Stimulated activated CD4-positive, alpha-beta T cell treated with anti-CD3 and anti-CD28 coated beads, Interleukin-1b, Interleukin-23, amount 100 ng/mL, for 48 hours (primary cell): ENCODE measurements at places on chromosomes 7 and 10.

DNA sequence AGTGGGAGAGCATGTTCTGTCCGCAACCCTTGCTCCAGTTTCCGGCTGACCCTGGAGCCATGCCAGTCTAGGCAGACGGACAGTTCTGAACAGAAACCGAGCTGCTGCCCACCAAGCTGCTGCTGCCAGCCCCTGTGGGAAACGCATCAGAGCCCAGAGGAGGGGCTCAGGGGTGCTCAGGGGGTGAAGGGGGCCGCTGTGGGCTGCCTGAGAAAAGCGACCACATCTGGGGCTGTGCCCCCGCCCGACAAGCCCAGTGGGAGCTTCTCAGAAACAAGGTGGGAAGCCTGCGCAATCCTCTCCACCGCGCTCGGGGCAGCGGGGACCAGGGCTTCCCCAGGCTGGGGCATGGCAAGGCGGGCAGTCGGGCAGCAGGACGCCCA is 38.8 kb upstream of the CFAP46 start:
- no peak for DNase-seq

DNA sequence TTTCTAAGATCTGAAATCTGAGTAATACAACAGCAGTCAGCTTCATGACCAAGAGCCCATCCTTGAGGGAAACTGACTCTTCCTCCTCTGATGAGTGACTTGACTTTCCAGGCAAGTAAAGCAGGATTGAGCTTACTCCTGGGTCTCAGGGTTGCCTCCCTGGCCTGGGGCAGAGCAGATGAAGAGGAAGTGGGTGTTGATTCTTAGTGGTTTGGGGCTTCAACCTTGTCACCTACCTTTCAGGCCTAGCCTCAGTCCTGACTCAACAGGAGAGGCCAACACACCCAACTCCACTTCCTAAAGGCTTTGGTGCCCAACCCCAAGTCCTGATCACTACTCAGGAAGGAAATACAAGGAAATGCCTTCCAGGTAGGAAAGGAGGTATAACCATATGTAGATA is 54.1 kb downstream of the KCNMA1 start:
- no peak for DNase-seq

DNA sequence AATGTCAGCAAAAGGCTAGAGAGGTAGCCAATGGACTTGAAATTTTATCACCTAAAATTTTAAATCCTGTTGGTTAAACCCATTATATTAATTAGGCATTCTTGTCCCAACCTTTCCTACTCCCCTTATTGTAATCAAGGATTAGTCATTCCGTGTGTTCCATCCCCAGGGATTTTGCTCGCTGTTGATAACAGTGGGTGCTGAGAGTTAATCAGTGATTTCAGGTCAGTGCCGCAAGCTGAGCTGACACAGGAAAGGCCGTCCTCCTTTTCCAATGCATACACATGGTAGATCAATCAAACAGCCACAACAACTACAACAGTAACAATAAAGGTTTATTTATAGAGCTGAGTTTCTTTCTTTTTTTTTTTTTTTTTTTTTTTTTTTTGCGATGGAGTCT is 271.4 kb downstream of the ACTR3B start:
- no peak for DNase-seq

DNA sequence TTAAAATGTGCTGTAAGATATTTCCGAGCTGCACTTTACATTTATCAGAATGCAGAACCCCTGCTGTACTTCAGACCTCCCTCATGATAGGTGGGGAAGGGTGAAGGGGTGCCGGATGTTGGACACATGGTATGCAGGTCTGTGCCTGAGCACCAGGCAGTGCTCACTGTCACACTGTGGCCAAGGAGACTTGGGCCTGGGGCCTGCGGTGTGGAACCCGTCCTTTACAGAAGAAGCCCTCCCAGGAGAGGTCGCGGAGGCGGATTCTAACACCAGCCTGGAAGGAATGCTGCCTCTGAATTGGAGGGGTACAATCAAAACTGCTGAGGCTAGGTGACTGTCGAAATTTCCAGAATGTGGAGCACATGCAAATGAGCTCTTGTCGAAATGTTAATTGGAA is 34.5 kb downstream of the DNAJB6 start:
- DNase-seq = no peak

DNA sequence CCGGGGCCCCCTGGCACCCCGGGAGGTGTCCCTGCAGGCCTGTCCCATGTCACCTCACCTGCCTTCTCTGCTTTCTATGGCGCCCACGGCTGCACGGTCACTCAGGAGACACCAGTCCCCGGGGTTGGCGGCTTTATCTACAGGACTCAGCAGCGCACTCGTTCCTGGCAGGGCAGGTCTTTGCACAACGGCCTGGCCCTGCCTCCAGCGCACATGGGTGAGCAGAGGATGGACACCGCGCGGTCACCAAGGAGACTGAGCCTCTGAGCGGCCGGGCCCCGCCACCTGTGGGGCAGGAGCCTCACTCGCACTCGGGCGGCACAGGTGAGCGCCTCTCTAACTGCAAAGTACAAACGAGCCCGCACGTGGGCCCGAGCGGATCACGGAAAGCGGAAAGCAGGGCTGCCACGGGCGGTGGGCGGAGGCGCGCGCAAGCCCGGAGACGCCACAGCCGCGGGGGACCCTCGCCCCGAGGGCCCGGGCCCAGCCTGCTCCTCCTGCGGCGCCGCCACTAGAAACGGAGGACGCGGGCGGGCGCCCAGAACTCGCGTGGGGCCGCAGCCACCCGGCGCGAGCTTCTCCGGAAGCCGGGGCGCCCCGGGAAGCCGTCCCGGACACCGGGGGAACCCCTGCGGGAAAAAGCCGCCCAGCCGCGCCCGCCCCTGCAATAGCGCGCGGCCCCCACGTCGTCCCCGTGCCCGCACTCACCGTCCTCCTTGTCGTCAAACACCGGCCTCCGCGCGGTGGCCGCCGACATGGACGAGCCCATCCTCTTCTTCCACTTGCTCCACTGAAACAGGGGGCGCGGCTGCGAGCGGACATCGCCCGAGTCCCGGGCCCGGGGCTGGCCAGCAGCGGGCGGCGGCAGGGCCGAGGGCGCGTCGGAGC is 642 bp downstream of the STK32C start:
- DNase-seq = peak; percentile 24

- no peak for DNase-seq
Observed at GRCh38 chr10:29575098-29575455, 59.7 kb downstream of the SVIL start.

DNA sequence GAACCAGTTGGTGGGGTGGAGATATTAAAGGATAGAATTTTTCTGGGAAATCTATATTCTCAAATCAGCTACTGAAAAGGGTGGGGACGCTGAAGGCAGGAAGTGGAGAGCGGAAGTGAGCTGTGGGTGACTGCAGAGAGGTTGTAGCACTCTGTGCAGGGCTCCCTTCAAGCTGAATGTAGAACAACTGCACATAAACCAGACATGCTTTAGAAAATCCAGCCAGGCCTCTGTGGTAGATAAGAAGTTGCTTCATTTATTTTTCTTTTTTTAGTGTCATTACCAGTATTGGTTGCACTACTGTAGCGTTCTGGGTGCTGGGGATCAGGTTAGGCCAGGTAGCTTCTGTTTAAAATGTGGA is 127.8 kb downstream of the CELF2 start:
- peak; percentile 54 for DNase-seq

- DNase-seq = no peak
Observed at GRCh38 chr7:104950754-104951153, 63.3 kb upstream of the KMT2E start.

GRCh38 chr7:36949711-36950600 is 225.7 kb upstream of the AOAH start:
- DNase-seq = no peak

DNA sequence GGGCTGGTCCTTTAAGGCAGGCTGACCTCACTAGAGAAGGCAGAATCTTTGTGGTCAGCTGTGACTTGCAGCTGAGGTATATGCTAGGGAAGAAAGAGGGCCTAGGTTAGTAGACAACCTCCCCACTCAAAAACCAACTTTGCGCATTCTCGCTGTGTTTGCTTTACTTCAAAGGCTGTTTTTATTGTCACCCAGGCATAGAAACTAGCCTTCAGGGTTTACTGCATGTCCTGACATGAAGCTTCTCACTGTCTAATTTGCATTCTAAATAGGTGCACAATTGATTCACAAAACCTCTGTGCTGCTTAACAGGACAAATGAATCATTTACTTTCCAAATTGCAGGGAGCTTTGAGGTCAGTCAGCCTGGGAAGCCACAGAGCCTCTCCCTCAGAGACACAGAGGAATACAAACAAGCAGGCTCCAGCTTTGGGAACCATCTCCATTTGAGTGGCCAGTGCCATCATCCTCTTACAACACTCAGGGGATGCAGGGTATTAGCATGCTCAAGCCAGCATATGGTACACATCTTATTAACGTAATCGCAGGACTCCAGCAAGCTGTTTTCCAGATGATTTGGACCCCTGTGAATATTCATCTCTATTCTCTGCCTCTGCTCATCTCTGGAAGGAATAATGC is 596.4 kb upstream of the GHITM start:
- no peak for DNase-seq

- no peak for DNase-seq
Observed at GRCh38 chr7:46009211-46009610, 88.1 kb upstream of the IGFBP3 start.

GRCh38 chr7:79531116-79531515 is 77.6 kb upstream of the MAGI2 start:
- DNase-seq = no peak

DNA sequence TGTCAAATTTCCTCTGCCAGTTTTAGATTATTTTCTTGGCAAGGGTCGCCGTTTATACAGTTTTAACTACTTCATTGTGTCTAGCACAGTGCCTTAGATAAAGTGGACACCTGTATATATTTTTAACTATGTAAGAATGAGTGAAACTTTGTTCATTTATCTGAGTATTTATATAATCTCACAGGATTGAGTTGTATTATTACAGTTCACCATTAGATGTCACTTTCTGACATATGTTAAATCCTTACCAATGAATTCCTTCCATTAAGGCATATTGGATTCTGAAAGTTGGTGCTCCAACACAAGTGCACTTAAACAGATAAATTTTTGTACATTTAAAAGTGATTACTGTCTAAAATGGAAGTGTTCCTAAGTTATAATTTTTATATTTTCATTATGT is 43.0 kb downstream of the ZMYND11 start:
- DNase-seq = no peak

- DNase-seq = no peak
Observed at GRCh38 chr7:41420421-41420820, 282.5 kb downstream of the INHBA start.

DNA sequence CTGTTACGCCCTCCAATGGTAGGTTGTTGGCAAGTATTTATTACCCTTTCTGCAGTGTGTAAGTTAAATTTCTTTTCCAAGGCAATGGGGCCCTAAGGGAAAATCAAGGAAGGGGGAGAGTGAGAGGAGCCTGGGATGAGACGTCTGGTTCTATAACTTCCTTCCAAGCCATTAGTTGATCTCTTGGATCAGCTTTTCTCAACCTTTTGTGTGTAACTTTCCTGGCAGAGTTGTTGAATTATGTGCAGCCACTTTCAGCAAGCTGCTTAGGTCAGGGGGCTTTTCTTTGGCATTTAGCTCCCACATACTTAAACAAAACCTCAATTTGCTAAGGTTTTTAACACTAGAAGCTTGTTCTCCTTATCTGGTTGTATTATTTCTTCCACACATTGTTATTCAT is 127.1 kb downstream of the NXPH1 start:
- no peak for DNase-seq

- no peak for DNase-seq
Observed at GRCh38 chr10:102431452-102432124, 786 bp downstream of the CUEDC2 start.

DNA sequence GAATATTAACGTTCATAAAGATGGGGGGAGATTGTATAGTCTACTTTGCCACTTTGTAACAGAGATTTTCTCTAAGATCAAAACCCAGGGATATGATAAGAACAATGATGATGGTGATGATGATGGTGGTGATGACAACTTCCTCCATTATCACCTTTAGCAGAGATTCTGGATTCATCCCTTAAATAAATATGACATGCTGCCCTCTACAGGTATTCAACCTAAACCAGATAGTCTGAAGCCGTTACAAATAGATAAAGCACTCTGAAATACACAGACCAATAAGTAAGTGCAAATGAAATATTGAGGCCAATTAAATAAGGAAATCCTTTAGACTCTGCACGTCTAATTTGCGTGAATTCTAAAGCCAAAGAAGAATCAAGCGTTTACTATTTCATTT is 211.5 kb downstream of the CREB5 start:
- no peak for DNase-seq

GRCh38 chr7:155802906-155803417 is 9.3 kb downstream of the SHH start:
- DNase-seq = no peak
